Esophagus squamous epithelium (tissue), 5 donors: ENCODE measurements at places on chromosomes 2 and 18.

DNA sequence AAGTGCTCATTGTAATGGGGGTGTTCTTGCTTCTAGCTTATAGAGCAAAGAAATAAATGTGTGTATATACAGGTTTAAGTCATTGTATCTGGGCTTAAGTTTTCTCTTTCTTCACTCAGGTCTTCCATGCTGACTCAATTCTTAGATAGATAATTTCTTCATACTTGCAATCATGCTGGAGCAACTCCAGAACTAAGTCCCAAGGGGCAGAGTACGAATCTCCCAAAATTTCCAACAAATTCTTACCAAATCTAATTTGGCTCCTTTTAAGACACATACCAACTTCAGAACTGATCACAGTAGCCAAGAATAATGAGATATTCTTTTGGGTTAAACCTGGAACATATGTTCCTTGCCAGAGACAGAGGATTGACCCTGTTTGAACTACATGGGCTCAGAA lies 4.3 kb upstream of the SPAG16 start:
- no peak for DNase-seq

- DNase-seq, result no peak
Observed at GRCh38 chr18:58310517-58310916, 266.5 kb downstream of the NEDD4L start.

DNA sequence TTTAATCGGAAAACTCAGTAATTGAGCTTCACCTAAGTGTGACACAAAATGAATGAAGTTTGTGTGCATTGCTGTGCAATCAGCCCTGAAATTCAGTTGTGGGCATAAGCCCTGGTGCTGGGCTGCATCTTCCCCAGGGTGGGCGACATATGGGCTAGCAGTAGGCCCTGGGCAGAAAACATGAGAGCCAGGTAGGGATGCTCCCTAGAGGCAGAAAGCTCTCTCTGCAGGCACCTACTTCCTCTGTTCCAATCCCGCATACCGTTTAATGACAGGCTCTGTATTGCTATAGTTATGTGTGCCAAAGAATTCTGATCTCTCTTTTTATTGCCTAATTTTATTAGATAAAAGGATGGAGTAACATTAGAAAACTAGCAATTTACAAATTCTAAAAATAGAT lies 456.7 kb downstream of the NRXN1 start:
- no peak for DNase-seq

GRCh38 chr2:37582481-37583220 lies 88.8 kb downstream of the CDC42EP3 start:
- DNase-seq, result no peak

DNA sequence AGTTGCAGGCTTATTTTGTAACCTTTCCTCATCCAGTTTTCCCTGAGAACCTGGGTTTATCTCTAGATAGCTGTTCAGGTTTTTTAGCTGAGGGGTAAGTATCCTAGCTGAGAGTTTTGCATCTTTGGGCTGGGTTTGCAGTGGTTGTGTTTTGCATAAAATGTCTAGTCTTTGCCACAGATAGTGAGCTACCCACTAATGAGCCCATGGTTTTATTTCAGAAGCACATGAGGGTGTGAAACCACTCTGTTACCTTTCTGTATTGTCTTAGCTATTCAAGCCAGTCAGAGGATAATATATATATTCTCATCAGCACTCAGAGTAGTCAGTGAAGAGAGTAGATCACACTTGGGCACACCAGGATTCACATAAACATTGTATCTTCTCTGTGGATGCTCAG lies 24.6 kb upstream of the TXNDC2 start:
- DNase-seq, result no peak

DNA sequence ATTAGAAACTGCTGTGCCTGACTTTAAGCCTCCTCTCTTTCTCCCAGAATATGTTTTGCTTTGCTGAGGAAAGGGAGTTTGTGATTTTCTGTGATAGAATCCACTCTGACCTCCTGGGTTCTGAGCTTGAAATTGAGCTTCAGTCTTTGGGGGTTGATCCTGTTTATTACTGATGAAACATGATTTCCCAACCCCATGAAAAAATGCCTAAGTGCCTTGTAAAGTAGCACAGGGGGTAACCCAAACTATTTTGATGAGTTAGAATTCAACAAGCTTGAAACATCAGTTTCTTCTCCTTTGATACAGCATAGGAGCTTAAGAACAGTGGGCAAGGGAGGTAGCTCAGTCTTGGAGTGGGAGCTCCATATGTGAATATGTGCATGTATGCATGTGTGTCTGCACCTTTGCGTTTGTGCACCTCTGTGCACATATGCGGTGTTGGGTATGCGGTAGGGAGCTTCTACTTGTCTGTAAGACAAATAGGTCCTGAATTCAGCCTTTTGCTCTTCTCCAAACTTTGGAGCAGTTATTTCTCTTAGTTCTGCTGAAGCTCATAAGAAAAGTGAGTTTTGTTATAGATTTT lies 364.6 kb downstream of the OSR1 start:
- DNase-seq, result no peak

DNA sequence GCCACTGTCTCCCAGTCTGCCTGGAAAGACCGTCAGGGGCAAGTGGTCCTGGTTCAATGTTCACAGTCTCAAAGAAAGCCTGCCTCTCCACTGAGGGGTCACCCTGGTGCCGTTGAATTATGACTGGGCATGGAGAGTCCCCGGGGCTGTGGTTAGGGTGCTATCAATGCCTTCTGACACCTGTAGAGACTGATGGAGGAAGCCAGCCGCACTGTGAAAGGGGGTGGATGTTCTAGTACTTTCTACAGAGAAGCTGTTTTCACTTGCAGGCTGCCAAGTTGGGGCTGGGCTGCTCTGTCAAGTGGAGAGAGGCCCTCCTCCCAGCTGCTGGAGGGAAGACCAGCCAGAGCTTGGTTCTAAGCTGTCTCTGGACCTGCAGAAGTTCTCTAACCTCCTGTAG lies 80.5 kb downstream of the BCL2L11 start:
- DNase-seq, result no peak

GRCh38 chr18:76538846-76539245 lies 43.8 kb upstream of the ZNF516 start:
- no peak for DNase-seq

DNA sequence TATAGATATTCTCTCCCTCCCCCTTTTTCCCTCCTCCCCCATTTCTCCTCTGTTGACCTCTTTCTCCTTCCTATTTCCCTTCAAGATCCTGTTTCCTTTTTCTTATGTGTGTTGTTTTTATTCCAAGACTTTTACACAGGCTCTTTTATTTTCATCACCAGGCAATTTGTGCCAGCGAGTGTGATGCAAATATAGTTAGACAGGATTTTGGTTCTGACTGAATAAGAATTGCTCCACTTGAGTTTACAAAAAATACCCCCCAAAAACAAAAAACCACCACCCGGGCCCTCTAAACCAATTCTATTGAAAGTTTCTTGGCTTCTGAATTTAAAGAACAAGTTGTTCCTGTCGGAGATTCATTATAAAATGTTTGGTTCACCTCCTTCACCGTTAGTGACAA lies 50.9 kb upstream of the MAPK4 start:
- no peak for DNase-seq

DNA sequence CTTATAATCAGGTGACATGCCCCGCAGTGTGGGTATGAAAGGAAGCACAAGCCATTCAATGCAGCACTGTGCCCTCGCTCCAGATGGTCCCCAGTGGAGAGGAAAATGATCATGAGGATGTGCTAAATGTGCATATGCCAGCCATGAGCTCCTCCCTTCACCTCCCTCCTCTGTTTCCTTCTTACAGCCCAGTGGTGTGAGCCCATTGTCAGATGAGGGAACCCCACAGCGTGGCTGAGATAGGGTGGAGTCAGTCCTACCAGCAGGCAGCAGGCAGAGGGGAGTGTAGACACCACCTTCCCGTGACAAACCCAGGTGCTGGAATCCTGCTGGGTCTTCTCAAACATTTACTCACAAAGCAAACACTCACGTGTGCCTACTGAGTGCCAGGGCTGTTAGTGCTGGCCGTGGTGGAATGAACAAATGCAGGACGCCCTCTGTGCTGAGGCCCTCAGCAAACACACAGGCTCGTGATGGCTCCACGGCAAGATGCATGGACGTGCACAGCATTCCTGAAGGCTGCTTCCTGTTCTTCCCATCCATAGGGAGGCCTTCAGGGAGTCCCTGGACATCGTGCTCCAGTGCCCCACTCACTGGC lies 181.7 kb upstream of the TPO start:
- DNase-seq, result no peak

DNA sequence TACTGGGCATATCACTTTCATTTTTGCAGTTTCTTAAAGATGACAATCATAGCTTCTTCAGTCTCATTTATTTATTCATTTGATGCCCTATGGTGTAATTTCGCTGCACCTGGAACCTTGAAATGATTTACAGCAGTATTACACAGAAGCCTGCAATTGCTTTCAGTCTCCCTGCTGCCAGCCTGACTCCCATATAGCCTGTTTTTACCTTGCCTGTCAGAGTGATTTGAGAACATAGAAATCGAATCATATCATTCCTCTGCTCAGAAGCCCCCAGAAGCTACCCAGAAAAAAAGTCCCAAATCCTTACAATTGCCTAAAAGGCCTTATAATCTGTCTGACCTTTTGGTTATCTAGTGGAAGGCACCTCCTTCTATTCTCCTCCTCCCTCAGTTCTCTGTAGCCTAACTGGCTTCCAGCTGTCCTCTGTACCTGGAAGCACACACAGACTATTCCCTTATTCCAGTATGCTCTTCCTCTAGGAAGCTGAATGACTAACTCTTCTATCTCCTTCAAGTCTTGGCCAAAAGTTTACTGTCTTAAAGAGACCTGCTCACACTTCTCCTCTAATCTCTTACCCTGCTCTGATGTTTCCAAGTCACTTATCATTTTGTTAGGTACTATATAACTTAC lies 12.6 kb downstream of the SCN3A start:
- DNase-seq, result no peak

GRCh38 chr2:120829633-120830025 lies 94.0 kb downstream of the GLI2 start:
- no peak for DNase-seq

DNA sequence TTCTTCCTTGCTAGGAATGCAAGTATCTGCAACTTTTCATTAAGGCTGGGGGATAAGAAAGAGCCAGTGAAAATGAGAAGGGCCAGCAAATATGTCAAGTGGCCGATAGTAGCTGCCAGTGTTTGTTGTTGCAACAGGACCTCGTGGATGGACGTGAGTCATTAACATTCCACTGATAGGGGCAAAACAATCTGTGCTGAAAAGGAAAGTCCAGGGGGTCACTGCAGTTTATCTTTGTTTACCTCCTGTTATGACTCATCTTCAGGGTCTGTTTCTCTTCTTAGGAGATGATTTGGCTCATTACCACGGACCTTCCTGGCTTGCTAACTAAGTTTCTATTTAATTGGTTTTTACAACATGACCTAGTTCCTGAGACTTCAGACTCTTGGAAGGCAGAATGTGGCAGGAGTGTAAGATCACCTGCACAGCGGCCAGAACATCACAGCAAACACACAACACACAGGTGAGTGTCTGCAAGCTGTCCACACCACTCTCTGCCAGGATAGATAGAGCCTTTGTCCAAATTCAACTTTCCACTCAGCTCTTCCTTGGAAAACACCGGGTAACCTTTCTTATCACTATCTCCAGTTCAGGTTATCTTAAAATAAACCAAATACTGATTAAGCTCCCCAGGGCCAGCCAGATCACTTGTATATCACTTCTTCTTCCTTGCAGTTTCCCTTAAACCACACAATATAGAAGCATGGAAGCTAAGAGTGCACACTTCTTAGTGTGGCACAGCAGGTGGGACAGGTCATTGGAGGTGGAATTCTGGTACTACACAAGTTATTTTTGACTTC lies 157.5 kb upstream of the LMAN1 start:
- no peak for DNase-seq

DNA sequence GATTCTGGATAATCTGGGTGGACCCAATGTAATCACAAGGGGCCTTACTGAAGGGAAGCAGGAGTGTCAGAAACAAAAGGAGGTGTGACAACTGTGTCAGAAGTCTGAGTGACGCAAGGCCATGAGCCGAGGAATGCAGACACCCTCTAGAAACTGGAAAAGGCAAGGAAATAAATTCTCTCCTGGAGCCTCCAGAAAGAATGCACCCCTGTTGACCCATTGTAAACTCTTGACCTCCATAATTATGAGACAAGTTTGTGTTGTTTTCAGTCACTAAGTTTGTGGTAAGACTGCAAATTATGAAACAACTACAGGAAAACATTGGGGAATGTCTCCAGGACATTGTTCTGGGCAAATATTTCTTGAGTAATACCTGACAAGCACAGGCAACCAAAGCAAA lies 47.3 kb upstream of the B3GNT7 start:
- no peak for DNase-seq

DNA sequence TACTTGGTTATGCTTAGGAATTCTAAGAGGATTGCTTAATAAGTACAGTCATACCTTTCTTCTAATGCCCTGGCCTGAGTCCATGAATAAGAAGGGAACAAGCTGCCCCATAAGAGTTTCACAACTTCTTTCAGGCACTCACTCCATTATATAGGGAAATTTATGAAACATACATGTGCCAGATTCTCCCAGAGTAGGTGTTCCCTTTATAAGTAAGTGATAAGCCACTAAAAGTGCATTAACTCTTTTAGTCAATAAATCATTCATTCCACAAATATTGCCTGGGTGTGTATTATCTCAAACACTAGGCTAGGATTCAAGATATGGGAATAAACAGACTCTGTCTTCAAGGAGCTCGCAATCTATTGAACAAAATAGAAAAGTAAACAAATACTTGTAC lies 84.5 kb upstream of the RBBP8 start:
- DNase-seq, result no peak

- DNase-seq, result no peak
Observed at GRCh38 chr2:44326548-44327264, 34.6 kb downstream of the PREPL start.

- DNase-seq, result no peak
Observed at GRCh38 chr18:67199993-67200617, 316.4 kb downstream of the DSEL start.

DNA sequence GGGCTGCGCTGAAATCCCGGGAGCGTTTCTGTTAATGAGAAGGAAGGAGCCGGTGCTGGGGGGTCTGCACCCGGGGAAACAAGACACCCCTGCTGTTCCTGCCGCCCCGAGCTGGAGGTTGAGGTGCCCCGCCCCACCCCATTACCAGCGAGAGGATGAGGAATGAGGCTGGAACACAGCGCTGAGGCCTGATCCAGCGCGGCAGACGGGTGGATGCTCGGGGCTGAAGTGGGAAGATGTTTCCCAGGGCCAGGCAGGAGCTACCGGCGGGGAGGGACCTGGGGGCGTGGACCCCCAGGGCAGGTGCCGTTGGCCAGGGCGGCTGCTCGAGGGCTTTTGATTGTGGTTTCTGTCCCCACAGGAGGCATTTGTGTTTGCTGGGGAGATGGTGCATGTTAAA lies 134.3 kb upstream of the CTDP1 start:
- no peak for DNase-seq

GRCh38 chr18:48605408-48605845 lies 66.6 kb downstream of the CTIF start:
- no peak for DNase-seq
